ENCODE measurements at places on chromosomes 16 and 17.

GRCh38 chr17:58318065-58318481 is 10.5 kb downstream of the TSPOAP1 start:
- DNase-seq: no peak

DNA sequence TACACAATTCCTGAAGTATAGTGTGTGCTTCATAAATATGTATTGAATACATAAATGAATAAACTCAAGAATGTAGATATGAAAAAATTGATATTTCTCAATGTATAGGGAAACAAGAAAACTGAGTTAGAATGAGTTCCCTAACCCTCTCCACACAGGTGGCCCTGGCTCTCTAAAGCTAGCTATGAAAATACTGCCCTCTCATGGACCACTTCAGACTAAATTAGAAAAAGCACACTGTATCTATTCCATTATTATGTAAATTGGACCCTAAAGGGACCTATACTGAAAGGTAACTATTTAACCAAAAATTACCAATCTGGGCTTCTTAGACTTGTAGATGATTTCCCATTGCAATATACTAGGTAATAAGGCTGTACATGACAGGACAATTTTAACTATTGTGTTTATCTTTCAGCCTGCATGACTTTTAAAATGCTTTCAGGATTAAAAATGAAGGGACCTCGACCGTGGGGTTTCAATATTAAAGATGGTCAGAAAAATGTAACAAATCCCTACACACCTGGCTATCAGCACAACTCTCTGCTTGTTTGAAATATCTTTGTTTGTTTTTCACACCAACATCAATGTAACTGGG is 672.5 kb upstream of the KIF2B start:
- no peak for DNase-seq

- no peak for DNase-seq
Measured at GRCh38 chr17:57187391-57187790, 68.9 kb upstream of the MSI2 start.

DNA sequence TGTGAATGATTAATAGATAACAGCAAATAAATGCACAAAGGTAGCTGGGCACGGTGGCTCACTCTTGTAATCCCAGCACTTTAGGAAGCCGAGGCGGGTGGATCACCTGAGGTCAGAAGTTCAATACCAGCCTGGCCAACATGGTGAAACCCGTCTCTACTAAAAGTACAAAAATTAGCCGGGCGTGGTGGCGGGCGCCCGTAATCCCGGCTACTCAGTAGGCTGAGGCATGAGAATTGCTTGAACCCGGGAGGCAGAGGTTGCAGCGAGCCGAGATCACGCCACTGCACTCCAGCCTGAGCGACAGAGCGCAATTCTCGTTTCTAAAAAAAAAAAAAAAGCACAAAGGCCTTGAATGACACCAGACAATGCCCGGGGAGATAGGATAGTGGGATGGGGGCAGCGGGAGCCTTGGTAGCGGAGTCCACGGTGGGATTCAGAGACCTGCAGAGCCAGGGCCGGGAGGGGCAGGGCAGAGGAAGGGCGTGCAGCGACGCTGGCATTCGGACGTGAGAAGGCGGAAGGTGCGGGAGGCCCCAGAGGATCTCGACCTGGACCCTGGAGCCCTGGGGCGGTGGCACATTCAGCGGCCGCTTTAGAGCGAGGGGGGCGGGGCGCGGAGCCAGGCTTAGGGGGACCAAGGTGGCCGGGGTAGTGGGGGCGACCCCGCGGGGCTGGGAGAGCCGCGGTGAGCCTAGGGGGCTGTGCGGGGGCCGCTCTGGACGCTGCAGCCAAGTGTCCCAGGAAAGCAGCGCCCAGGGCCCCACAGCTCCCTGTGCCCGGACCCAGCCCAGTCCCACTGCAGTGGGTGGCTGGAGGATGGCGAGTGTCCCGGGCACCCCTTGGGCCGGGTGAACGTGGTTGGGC is 999 bp upstream of the FLYWCH2 start:
- DNase-seq: no peak

- DNase-seq: no peak
Measured at GRCh38 chr17:43924558-43924957, 17.2 kb upstream of the MPP2 start.

- no peak for DNase-seq
Measured at GRCh38 chr17:14434506-14434905, 133.6 kb downstream of the HS3ST3B1 start.

- DNase-seq: no peak
Measured at GRCh38 chr16:53014287-53014686, 38.4 kb downstream of the CHD9NB start.

DNA sequence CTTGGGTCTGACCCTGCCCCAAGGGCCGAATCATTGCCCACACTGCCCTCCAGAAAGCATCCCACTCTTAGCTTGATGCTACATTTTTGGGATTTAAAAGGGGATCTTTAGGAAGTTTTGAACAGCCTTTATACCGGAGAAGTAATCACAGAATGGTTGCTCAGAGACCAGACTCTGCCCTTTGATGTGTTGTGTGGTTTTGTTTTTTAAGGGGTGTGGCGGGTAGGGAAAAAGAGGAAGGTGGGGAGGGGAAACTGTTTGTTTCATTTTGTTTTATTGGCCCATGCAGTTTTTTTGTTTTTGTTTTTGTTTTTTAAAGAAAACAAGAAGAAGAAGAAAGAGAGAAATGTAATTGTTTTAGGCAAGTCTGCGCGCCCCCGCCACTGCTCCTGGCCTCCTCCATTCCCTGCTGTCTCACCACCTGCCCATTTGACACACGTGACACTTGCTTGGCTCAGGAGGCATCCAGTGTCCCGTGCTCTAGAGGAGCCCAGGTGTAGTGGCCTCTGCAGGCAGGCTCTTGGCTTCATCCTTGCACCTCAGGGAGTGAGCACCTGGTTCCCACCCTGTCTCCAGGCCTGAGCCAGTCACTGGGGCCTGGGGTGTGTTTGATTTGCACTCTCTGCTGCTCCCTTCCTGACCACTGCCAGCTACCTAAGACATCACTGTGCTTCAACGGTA is 35.7 kb downstream of the GNAO1 start:
- DNase-seq: no peak

GRCh38 chr17:13953841-13954240 is 115.5 kb upstream of the COX10 start:
- no peak for DNase-seq

DNA sequence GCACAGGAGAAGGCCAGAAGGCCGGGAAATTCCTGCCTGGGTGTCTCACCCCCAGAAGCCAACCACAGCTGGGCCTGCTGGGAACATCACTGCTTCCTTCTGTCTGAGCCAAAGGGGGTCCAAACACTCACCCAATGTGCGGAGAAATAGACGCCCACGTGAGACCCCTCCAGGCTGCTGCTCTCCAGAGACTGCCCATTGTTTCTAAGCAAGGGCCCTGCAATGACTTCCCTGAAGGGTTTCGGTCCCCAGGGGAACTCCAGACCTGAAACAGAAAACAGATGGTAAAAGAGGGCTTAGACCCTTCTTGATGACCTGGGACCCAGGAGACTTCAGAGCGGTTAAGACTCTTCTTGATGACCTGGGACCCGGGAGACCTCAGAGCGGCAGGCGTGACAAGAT is 41.3 kb downstream of the MRM3 start:
- DNase-seq: no peak

- DNase-seq: no peak
Measured at GRCh38 chr17:16926061-16926511, 45.8 kb downstream of the TNFRSF13B start.

DNA sequence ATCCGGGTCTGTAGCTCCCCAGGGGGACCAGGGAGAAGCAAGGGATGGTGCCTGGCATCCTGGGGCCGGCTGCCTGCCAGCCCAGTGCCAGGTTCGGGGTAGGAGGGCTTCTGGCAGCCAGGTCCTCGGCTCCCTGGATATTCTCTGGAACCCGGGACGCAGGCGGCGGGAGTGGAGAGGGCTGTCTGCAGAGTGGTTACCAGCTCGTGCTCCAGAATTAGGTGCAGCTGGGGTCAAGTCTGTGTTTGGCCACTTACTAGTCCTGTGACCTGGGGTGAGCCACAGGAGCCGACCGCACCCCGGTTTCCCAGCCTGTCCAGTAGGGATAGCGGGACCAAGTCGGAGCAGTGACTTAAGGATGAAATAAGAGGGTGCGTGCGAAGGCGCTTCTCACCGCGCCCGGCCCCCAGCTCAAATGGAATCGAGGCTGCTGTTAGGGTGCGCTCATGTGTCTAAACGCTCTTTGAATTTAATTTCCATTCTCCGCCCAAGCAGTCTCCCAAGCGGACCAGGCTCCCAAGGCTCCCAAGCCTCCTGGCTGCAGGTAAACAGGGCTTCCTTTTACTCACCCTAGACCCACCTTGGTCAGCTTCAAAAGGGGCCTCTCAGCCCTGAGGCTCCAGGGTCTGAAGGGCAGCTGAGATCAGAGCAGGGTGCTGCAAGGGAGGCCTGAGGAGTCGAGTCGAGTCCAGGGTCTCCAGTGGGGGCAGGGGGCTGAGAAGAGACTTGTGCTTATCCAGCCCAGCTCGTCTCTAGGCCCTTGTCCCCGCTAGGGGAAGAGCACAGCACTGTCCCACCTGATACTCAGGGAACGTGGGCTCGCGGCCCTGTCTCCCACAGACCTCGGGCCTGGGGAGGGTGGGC is 28.3 kb upstream of the ZNF469 start:
- no peak for DNase-seq

DNA sequence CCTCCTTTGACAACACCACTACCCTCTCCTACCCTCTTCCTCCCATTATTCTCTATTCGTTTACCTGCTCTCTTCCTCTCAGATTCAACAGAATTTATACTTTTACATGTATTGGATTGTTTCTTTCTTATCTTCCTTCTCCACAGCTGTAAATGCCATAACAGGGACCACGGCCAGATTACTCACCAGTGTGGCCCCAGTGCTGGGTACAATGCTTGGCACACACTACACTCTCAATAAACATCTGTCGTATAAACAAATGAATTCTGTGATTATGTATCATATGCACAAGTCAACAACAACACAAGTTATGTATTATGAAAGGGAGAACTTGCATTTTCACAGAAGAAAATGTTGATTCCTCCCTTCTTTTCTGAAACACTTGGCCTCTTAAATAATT is 20.0 kb downstream of the AARSD1 start:
- DNase-seq: no peak

- DNase-seq: peak; percentile 35
Measured at GRCh38 chr17:40177275-40177874, at the start of gene RAPGEFL1. TSS of gene RAPGEFL1 (plus strand) at chr17:40177470. CDS start at chr17:40177862, 392 bp downstream.

DNA sequence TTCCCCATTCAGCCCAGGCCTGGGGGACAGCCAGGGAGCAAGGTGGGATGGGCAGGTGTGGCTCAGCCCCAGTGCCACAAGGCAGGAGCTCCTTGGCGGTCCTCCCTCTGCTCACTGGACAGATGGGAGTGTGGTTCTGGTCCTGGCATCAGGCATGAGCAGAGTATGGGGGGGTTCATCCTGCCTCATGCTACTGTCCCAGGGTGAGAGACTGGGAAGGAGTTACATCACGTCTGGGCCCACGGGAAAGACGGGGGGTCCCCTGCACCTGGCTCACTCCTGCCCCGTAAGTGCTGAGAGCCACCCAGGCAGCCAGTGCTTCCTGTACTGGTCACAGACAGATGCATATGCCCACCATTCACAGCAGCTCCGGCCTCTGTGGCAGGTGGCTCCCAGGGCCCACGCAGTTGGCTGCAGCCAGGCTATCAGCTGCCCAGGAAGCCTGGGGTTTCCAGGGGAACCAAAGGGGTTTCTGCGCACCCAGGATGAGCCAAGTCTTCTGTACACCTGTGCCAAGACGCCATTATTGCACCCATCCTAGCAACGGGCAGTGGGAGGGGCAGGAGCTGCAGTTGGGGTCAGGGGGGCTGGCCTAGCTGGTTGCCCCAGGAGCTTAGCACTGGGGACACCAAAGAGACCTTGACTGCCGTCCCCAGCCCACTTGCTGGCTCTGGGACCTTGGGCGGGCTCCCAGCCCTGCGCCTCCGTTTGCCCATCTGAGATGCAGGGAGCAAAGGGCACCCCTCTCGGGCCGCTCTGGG is 1.9 kb downstream of the BAIAP3 start:
- DNase-seq: peak; percentile 33

DNA sequence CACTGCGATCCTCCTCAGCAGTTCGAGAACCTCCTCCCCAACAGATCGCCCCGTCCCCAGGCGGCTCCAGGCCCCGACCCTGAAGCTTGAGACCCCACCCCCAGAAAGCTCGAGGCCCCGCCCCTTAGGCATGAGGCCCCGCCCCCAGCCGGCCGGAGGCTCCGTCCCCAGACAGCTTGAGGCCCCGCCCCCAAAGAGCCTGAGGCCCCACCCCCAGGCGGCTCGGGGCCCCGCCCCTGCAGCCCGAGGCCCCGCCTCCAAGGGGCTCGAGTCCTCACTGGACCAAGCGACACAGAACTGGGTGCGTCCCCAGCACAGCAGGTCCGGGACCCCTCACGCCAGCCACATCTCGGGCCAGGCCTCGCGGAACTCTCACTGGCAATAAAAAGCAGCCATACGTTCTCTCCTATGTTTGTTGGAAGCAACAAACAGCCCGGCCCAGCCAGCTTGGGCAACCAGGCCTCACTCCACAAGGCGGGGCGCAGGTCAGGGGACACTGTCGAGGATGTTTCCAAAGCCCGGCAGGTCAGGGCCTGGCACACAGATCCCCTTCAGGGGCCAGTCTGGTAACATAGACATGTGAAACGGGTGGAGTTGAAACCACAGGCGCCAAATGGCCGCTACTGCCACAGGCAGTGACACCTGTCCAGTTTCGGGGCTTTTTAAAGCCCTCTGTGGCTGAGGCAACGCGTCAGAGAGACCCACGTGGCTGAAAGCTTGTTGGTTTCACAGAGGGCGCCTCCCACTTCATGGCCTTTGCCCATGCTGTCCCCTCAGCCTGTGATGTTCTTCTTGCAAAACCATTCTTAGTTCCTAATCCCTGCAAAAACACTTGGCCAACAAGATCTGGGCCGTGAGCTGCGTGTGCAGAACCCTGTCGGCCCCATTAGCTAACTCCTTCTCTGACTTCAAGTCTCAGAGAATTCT is 224.2 kb downstream of the PARN start:
- DNase-seq: no peak

DNA sequence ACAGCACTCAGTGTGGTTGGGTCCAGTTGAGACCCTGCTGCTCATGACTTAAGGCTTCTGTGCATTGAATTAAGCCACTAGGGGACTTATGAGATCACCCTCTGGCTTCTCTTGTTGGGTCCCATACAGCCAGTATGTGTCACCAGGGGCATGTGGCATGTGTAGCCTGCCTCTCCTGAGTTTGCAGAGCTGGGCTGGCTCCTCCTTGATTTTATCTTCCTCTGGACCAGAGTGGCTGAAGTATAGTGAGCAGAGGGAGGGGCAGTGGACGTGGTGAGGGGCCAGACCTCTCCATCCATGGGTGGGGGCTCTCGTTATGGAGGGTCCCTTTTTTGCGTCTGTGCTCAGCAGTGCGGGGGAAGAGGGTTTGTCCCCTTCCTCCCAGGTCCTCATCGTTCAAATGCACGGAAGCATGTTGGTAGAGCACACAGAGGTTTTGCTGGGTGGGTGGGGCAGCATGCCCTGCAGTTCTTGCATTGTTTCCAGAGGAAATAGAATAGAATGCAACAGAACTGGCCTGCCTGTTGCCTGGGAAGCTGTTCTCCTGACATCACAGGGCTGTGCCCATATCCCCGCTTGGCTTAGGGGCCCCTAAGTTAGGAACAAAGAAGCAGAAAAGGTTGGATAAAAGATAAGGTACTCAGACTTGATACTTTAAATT is 77.4 kb downstream of the SPECC1 start:
- no peak for DNase-seq
